ENCODE measurements at places on chromosomes 2 and 18.

DNA sequence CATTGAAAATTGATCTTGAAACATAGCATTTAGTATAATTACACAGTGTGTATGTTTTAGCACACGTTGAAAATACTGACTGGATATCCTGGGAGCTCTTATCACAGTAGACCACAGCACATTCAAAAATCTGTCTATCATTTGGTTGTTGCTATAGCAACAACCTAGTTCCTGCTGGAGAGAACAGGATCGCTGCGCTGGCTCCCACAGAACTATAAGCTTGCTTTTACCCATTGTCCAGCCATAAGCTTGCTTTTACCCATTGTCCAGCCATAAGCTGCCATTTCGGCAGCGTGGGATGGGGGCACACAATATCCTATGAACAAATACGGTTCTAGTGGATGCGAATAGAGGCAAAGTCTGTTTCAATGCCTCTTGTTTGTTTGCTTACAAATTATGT lies 70.4 kb upstream of the ST6GAL2 start:
- no peaks in the 10 kb centered on the region for H3K36me3 ChIP-seq
- H3K27ac ChIP-seq, result peak overlapping the region; percentile 62
- no peak overlapping the region for H3K4me3 ChIP-seq
- no peaks in the 10 kb centered on the region for H3K4me1 ChIP-seq
- H3K27me3 ChIP-seq, result no peaks in the 10 kb centered on the region

GRCh38 chr18:26456070-26456491 lies 92.3 kb downstream of the KCTD1 start:
- H3K27me3 ChIP-seq, result no peaks in the 10 kb centered on the region
- H3K27ac ChIP-seq, result no peak overlapping the region
- H3K4me1 ChIP-seq, result peaks cover 16% of the 10 kb centered on the region
- no peak overlapping the region for H3K4me3 ChIP-seq

DNA sequence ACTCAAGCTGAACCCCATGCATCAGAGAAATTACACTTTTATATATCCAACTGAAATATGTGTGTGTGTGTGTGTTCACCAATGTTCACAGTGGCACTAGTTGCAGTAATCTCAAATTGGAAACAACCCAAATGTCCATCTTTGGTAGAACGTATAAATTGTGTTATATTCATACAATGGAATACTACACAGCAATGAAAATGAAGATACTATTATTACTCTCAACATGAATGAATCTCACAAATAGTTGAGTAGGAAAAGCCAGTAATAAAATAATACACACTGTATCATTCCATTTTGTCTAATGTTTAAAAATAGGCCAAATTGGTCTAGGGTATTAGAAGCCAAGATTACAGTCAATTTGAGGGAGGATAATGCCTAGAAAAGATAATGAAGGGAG lies 48.0 kb upstream of the NFE2L2 start:
- H3K36me3 ChIP-seq, result no peaks in the 10 kb centered on the region
- no peaks in the 10 kb centered on the region for H3K4me1 ChIP-seq
- no peak for DNase-seq
- H3K27me3 ChIP-seq, result no peaks in the 10 kb centered on the region
- no peak overlapping the region for H3K27ac ChIP-seq

GRCh38 chr2:165450156-165450555 lies 19.3 kb upstream of the CSRNP3 start:
- H3K4me3 ChIP-seq, result no peak overlapping the region
- H3K4me1 ChIP-seq, result no peaks in the 10 kb centered on the region
- H3K27ac ChIP-seq, result no peak overlapping the region
- H3K36me3 ChIP-seq, result no peaks in the 10 kb centered on the region
- no peaks in the 10 kb centered on the region for H3K27me3 ChIP-seq

DNA sequence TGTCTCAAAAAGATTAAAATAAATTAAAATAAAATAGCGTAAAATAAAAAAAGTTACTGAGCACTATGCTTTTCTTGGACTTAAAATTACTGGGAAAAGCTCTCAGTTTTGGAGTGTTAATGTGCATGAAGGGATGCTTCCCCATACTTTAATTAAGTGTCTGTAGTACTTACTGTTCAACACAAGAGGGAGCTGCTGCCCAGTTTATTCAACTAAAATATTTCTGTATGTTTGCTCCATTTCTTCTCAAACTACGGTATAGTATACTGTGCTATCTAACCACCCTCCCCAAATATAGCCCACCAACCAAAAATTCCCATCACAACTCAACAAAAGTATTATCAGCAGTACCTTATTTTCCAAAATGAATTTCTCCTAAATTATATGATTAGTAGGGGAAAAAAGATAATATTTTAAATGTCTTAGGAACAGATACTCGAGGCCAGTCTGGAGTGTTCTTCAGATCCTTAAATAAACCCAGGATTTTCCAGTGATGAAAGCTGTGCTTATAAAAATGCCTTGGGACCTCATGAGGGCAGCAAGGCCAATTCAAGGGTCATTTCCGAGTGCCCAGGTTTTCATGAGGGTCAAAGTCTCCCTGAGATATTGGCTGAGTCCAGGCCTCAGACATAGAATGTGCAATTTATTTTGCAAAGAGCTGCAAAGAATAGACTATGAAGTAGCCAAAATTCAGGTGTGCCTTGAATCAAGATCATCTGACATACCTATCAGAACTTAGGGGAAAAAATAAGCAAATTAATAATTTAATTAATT lies 64.1 kb downstream of the CHRNA1 start:
- H3K4me1 ChIP-seq, result no peaks in the 10 kb centered on the region
- peaks cover 30% of the 10 kb centered on the region for H3K27me3 ChIP-seq
- no peaks in the 10 kb centered on the region for H3K36me3 ChIP-seq
- no peak overlapping the region for H3K4me3 ChIP-seq
- H3K27ac ChIP-seq, result no peak overlapping the region

DNA sequence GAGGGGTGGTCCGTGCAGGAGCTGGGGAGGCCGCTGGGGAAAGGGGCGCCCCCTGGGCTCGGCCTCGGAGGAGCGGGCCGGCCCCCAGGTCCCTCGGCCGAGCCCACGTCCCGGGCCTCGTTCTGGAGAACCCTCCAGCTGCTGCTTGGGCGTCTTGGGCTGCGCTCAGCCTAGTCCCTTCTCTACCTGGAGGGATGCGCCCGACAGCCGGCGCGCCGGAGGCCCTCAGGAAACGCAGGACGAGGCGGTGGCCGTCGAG lies 293 bp upstream of the D2HGDH start:
- H3K4me3 ChIP-seq, result peak overlapping the region; percentile 78
- H3K36me3 ChIP-seq, result peaks cover 15% of the 10 kb centered on the region
- peaks cover 19% of the 10 kb centered on the region for H3K4me1 ChIP-seq
- no peaks in the 10 kb centered on the region for H3K27me3 ChIP-seq
- H3K27ac ChIP-seq, result no peak overlapping the region

GRCh38 chr2:182716650-182716979 lies 558 bp downstream of the DNAJC10 start:
- peaks cover 18% of the 10 kb centered on the region for H3K36me3 ChIP-seq
- peaks cover 1% of the 10 kb centered on the region for H3K4me1 ChIP-seq
- peak overlapping the region; percentile 42 for H3K27ac ChIP-seq
- DNase-seq, result no peak
- peak overlapping the region; percentile 100 for H3K4me3 ChIP-seq
- H3K27me3 ChIP-seq, result no peaks in the 10 kb centered on the region

DNA sequence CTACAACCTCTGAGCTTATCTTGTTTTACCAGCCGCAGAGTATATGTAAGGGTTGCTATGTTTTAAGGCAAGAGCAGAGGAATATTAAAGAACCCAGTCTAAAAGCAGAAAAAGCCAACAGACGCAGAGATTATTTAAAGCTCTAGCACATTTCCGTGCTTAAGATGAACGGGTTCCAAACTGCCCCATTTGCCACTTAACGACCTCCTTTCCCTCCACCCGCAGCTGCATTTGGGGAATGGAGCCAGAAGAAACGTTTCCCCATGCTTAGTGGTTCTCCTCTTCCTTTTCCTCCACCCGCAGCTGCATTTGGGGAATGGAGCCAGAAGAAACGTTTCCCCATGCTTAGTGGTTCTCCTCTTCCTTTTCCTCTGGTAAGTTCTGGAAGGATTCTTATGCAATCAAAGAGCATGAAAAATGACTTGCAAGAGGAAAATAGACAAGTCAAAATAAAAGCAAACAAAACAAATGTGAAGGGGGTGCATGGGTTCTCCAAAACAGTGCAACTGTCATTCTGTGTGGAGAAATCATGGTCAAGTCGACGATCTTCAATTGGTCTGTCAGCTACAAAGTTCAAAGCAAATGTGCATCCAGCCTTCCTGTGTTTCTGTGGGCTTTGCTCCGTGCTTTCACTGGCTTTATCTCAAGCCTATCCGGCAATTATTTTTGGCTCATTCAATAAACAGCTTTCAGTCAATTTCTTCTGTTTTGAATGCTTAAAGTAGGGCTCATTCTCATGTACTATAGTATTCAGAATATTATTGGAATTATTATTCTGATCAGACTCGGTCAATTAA lies 57.8 kb downstream of the DIPK1C start:
- H3K27ac ChIP-seq, result no peak overlapping the region
- no peaks in the 10 kb centered on the region for H3K4me1 ChIP-seq
- H3K36me3 ChIP-seq, result no peaks in the 10 kb centered on the region
- DNase-seq, result no peak

DNA sequence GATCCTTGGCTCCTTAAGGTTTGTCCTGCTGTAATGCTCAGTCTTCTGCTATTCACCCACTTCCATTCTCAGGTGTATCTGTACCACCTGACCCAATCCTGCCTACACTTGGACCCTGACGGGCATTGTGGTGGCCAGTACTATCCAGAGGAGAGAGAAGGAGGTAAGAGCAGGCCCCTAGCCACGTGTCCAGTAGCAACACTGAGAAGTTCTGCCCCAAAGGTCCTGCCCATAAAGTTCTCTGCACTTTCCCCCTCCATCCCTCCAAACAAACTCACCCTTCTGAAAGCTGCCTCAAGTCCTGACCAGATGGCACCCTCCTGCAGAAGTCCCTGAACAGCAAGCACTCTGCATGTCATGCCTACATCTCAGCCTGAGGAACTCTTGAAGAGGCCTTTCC lies 18.3 kb downstream of the TTC32 start:
- DNase-seq, result no peak
- peaks cover 2% of the 10 kb centered on the region for H3K4me1 ChIP-seq

- no peak for DNase-seq
- H3K27ac ChIP-seq, result peak overlapping the region; percentile 0
- H3K4me3 ChIP-seq, result peak overlapping the region; percentile 94
- H3K4me1 ChIP-seq, result peaks cover 3% of the 10 kb centered on the region
Measured at GRCh38 chr2:201072201-201072530, 365 bp downstream of the NDUFB3 start.

- H3K4me3 ChIP-seq, result peak overlapping the region; percentile 78
- no peaks in the 10 kb centered on the region for H3K36me3 ChIP-seq
- no peak overlapping the region for H3K27ac ChIP-seq
- H3K27me3 ChIP-seq, result no peaks in the 10 kb centered on the region
Measured at GRCh38 chr2:9256570-9257043, 50.0 kb downstream of the ASAP2 start.

GRCh38 chr2:188245230-188245629 lies 46.4 kb upstream of the GULP1 start:
- H3K27me3 ChIP-seq, result no peaks in the 10 kb centered on the region
- no peak overlapping the region for H3K27ac ChIP-seq
- no peak for DNase-seq
- H3K4me3 ChIP-seq, result no peak overlapping the region
- no peaks in the 10 kb centered on the region for H3K36me3 ChIP-seq
- H3K4me1 ChIP-seq, result no peaks in the 10 kb centered on the region

DNA sequence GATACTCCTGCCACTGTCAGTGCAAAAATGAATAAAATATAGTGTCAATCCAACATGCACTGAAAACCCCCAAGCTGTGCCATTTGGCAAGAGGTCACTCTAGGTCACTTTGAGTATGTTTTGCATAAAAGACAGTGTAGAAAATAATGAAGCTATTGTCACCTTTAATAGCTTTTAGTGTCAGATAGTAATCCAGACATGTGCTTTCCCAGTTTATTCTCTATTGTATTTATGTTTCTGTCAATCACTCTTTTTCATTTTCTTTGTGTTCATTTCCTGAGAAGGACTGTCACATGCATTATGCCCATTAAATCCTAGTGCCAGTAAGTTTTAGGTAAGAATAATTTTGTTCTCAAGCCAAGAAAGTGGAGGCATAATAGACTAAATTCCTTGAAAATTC lies 1073.9 kb upstream of the CDH2 start:
- no peaks in the 10 kb centered on the region for H3K4me1 ChIP-seq
- H3K27me3 ChIP-seq, result no peaks in the 10 kb centered on the region

- H3K27ac ChIP-seq, result no peak overlapping the region
- no peaks in the 10 kb centered on the region for H3K36me3 ChIP-seq
- H3K27me3 ChIP-seq, result no peaks in the 10 kb centered on the region
- H3K4me3 ChIP-seq, result no peak overlapping the region
- H3K4me1 ChIP-seq, result peaks cover 11% of the 10 kb centered on the region
Measured at GRCh38 chr2:156456616-156457015, 20.4 kb downstream of the GPD2 start.

GRCh38 chr2:42542871-42543270 lies 25.6 kb upstream of the MTA3 start:
- no peak for DNase-seq
- no peak overlapping the region for H3K27ac ChIP-seq
- no peaks in the 10 kb centered on the region for H3K27me3 ChIP-seq
- H3K36me3 ChIP-seq, result no peaks in the 10 kb centered on the region
- no peak overlapping the region for H3K4me3 ChIP-seq

GRCh38 chr18:711310-711656 lies 1.1 kb downstream of the ENOSF1 start:
- H3K4me1 ChIP-seq, result peaks cover 5% of the 10 kb centered on the region
- no peak for DNase-seq
- peak overlapping the region; percentile 74 for H3K4me3 ChIP-seq
- H3K27me3 ChIP-seq, result no peaks in the 10 kb centered on the region
- peaks cover 11% of the 10 kb centered on the region for H3K36me3 ChIP-seq
- peak overlapping the region; percentile 3 for H3K27ac ChIP-seq

- no peak for DNase-seq
- no peak overlapping the region for H3K27ac ChIP-seq
- H3K4me1 ChIP-seq, result peaks cover 2% of the 10 kb centered on the region
- H3K27me3 ChIP-seq, result no peaks in the 10 kb centered on the region
- H3K36me3 ChIP-seq, result peaks cover 21% of the 10 kb centered on the region
- no peak overlapping the region for H3K4me3 ChIP-seq
Measured at GRCh38 chr2:100928235-100928634, 73.9 kb upstream of the RPL31 start.

DNA sequence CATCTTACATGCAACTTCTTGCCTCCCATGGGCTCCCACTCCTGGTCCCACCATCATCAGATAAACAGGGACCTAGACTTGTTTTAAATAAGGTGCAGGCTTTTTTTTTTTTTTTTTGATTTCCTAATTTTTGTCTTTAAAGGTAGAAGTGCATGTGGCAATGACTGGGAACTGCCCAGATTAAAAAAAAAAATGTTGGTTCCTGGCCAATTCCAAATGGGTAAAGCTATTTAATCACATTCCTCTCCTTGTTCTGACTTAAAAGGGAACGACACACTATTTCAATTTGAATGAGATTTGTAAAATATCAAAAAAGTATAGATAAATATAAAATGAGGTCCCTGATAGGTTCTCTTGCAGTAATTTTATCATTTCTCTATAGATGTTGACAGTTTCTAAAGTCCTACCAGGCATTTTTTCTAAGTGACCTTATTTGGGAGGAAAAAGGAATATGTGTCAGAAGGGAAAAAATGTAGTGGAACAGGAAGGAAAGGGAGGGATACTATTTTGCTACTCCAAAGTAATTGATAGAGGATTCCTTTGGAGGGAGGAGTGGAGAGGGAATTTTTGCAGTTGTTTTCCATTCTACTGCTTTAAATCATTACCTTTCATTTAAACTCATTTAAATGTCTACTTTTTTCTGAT lies 43.3 kb downstream of the DDX1 start:
- H3K4me3 ChIP-seq, result no peak overlapping the region
- no peaks in the 10 kb centered on the region for H3K27me3 ChIP-seq
- H3K36me3 ChIP-seq, result peaks cover 11% of the 10 kb centered on the region
- peak; percentile 14 for DNase-seq
- H3K27ac ChIP-seq, result no peak overlapping the region

GRCh38 chr18:46053368-46054095 lies 18.5 kb downstream of the PSTPIP2 start:
- H3K4me1 ChIP-seq, result peaks cover 13% of the 10 kb centered on the region
- no peak overlapping the region for H3K27ac ChIP-seq
- no peaks in the 10 kb centered on the region for H3K36me3 ChIP-seq
- DNase-seq, result no peak
